ENCODE measurements at places on chromosomes 12 and 14. TPM values are rescaled to one million over a fixed set of nuclear protein-coding genes. Genes with fewer than 3 reads are reported as not detected.

- H3K4me1 ChIP-seq = peaks cover 13% of the 10 kb centered on the region
- H3K27me3 ChIP-seq = no peaks in the 10 kb centered on the region
- DNase-seq = no peak
- H3K27ac ChIP-seq = peak overlapping the region; percentile 60
Measured at GRCh38 chr12:45259675-45260074, 43.8 kb downstream of the ANO6 start.

DNA sequence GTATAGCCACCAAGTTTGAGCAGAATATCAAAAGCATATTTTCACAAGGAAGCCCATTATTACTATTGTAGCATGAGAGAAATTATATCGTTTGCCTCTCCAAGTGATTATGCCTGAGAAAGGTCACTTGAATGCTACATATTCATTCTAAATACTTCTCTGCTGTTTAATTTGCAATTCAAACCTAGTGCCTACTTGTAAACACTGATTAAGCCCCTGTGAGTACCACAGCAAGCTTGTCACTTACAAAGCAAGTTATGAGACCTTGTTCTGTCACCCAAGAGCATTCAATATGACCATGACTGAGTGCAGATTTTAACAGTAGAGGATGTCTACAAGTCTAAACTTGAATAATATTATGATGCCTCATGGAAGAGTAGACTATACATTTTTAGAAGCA lies 124.7 kb upstream of the SSTR1 start:
- H3K4me1 ChIP-seq = no peaks in the 10 kb centered on the region
- no peaks in the 10 kb centered on the region for H3K36me3 ChIP-seq
- H3K4me3 ChIP-seq = no peak overlapping the region
- DNase-seq = no peak
- H3K27me3 ChIP-seq = no peaks in the 10 kb centered on the region

DNA sequence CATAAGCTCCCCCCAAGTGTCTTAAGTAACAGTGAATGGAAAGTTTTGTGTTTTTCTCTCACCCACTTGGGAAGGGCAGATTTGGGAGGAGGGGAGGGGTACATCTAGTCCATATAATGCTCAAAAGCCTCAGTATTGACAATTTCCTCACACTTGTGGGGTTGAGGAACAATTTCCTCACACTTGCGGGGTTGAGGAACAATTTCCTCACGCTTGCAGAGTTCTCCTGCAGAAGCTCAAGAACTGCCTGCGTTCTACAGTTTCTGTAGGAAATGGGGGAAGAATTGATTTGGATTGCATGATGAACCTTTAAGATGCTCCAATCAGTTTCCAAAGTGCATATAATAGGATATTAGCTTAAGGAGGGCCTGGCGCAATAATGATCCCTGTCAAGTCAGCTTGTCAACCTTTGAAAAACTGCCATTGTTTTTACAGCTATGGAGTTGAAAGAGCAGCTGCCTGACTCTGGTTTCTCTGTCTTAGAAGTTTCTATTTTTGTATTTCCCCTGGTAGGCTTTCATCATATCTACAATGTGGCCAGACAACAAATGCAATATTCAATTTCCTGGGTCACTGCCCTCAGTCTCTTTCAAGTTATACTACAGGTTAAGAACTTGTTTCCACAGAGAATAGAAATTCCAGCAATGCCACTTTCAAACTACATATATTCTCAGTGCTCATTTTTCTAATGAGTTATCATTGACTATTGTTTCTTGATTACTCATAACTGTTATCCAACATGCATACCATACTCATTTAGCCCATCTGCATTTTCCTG lies 66.5 kb downstream of the PLEKHG7 start:
- no peak overlapping the region for H3K4me3 ChIP-seq
- H3K36me3 ChIP-seq = no peaks in the 10 kb centered on the region
- H3K27me3 ChIP-seq = no peaks in the 10 kb centered on the region
- H3K27ac ChIP-seq = no peak overlapping the region
- peaks cover 4% of the 10 kb centered on the region for H3K4me1 ChIP-seq
- no peak for DNase-seq

GRCh38 chr12:30046376-30046775 lies 262.6 kb upstream of the TMTC1 start:
- no peak overlapping the region for H3K4me3 ChIP-seq
- DNase-seq = no peak
- no peaks in the 10 kb centered on the region for H3K27me3 ChIP-seq
- H3K4me1 ChIP-seq = peaks cover 8% of the 10 kb centered on the region

DNA sequence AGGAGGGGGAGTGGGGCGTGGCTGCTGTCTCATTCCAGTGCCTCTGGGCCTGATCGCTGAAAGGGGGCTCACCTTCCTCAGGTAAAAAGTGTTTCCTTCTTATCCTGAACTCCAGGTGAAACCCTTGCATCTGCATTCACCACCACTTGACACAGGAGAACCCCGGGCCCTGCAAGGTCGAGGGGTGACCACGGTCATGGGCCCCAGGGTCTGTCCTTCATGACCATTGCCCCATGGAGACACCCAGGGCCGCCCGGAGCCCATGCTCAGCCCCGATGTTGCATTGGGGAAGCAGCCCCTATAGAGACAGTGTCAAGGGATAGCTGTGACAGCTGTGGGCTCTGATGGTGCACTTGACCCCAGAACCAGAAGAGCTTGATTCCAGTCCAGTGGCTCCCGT lies 34.4 kb upstream of the DYNC1H1 start:
- no peaks in the 10 kb centered on the region for H3K36me3 ChIP-seq
- H3K27me3 ChIP-seq = no peaks in the 10 kb centered on the region
- no peak overlapping the region for H3K4me3 ChIP-seq
- H3K27ac ChIP-seq = no peak overlapping the region

The OR4E2 gene
- not detected for total RNA-seq

The AKAP5 gene
- 3.2 TPM for total RNA-seq

Data from neural progenitor cell (in vitro differentiated cells).